Melanocyte of skin (primary cell): ENCODE measurements at places on chromosomes 7 and 10. TPM values are rescaled to one million over a fixed set of nuclear protein-coding genes. Genes with fewer than 3 reads are reported as not detected.

SLIT1 gene
- under 0.01 TPM in 2 replicates for total RNA-seq

LOXL4 gene
- 0.33 and 1.1 TPM in 2 replicates for total RNA-seq

HOXA2 gene
- total RNA-seq = not detected in 2 replicates

SPDYE11 gene
- total RNA-seq = not detected in 2 replicates

GIMAP4 gene
- total RNA-seq = not detected in 2 replicates

PLEKHA1 gene
- total RNA-seq = 13.0 and 25.0 TPM in 2 replicates

CDH23 gene
- total RNA-seq = under 0.01 TPM in 2 replicates

GRM3 gene
- total RNA-seq = not detected in 2 replicates

OR2A7 gene
- total RNA-seq = 0.33 and 0.46 TPM in 2 replicates

ASB10 gene
- not detected in 2 replicates for total RNA-seq

HECW1 gene
- not detected in 2 replicates for total RNA-seq

DDC gene
- not detected in 2 replicates for total RNA-seq

UCN3 gene
- not detected in 2 replicates for total RNA-seq

DNAJC12 gene
- 0.69 and 2.2 TPM in 2 replicates for total RNA-seq

TEX36 gene
- not detected in 2 replicates for total RNA-seq

OLAH gene
- not detected in 2 replicates for total RNA-seq

ZPBP gene
- not detected in 2 replicates for total RNA-seq

NPC1L1 gene
- not detected in 2 replicates for total RNA-seq

RPA3 gene
- total RNA-seq = 34.1 and 34.5 TPM in 2 replicates

PIK3AP1 gene
- under 0.01 TPM in 2 replicates for total RNA-seq

BRAT1 gene
- total RNA-seq = 32.3 and 33.7 TPM in 2 replicates

MCMBP gene
- 73.9 and 84.8 TPM in 2 replicates for total RNA-seq

VTI1A gene
- 34.0 and 39.0 TPM in 2 replicates for total RNA-seq

ITGB8 gene
- total RNA-seq = 351 and 429 TPM in 2 replicates

ABCC2 gene
- 102 and 129 TPM in 2 replicates for total RNA-seq

DENND2A gene
- total RNA-seq = 23.4 and 23.6 TPM in 2 replicates

ZSCAN25 gene
- total RNA-seq = 8.9 and 14.2 TPM in 2 replicates

FOXI2 gene
- total RNA-seq = not detected in 2 replicates

CCDC3 gene
- total RNA-seq = not detected in 2 replicates

SAMD9L gene
- total RNA-seq = 38.7 and 60.9 TPM in 2 replicates

SEC24C gene
- total RNA-seq = 46.6 and 48.6 TPM in 2 replicates

TRIM73 gene
- 0.31 and 0.67 TPM in 2 replicates for total RNA-seq

CAMK1D gene
- under 0.01 and 0.36 TPM in 2 replicates for total RNA-seq

NCF1 gene
- not detected in 2 replicates for total RNA-seq

C10orf62 gene
- total RNA-seq = not detected in 2 replicates

NEUROD6 gene
- total RNA-seq = not detected in 2 replicates

OPN1SW gene
- total RNA-seq = not detected in 2 replicates

ZNF853 gene
- total RNA-seq = 0.36 and 1.7 TPM in 2 replicates

CUBN gene
- total RNA-seq = 3.3 and 3.7 TPM in 2 replicates

RBAK gene
- 8.0 and 12.8 TPM in 2 replicates for total RNA-seq

PRPS1L1 gene
- total RNA-seq = not detected in 2 replicates

CNNM1 gene
- total RNA-seq = 2.4 and 2.9 TPM in 2 replicates

HMX2 gene
- not detected in 2 replicates for total RNA-seq

NFKB2 gene
- total RNA-seq = 44.3 and 78.5 TPM in 2 replicates
